ENCODE measurements at places on chromosomes 11 and 22.

DNA sequence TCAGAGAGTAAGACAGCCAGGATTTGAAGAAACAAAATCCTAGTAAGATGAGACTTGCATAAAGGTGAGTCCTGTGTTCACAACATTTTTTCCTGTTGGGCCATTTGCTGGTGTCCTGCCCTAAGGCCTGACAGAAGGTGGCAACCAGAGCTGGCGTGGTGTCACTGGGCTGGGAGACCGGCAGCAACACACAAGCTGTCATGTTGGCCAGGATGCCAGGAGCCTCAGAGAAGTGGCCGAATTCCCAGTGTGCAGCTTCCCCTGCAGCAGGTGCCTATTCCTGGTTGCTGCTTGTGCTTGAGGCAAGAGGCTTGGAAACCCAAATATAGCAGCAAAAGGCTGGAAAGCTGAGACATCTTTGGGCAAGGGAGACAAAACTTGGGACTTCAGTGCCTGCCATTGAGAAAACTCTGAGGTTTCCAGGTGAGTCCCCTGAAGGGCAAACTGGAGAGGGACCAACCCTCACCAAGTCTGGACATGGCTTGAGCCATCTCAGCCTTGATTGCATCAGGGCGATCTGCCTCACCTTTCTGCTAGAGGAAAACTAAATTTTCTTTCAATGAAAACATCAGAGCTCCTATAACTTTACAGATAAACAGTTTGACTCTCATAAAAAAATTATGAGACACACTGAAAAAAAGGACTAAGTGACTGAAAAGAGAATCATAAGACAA, 25.9 kb downstream of the ALG12 start:
- DNase-seq: no peak

- DNase-seq: no peak
Observed at GRCh38 chr11:128513915-128514681, 73.3 kb downstream of the ETS1 start.

DNA sequence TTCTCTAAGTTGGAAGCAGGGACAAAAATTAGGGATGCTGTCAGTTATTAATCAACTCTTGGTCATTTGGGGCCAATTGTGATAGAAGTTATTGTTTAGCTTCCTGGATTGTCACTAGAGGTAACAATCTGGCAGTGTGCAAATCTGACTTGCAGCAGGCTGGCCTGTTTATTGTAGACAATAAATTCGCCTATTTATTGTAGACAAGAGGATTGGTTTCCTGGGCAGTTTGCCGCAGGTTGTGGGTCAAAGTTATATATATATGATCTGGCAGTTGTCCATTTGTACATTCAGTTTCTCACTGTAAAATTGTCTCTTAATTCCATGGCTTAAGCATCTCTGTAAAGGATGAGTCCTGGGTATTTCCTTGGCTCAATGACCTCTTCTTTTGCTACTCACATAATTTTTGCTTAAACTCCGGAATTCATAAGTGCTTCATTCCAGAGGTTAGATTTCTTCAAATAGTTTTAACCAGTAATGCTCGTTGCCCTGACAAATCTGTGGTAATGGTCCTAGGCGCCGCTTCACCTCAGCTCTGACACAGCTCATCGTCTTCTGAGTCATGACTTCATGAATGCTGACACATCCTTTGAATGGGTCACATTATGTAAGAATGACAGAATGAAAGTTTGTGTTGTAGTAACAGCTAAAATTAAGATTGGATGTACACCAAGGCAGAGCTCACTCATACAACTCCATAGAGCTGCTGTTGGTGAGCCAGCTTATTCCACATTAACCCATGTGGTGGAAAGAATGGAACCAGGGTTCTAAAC, 7.8 kb upstream of the MMP3 start:
- DNase-seq: no peak

GRCh38 chr11:2382936-2383851, 6.1 kb downstream of the CD81 start:
- DNase-seq: no peak

DNA sequence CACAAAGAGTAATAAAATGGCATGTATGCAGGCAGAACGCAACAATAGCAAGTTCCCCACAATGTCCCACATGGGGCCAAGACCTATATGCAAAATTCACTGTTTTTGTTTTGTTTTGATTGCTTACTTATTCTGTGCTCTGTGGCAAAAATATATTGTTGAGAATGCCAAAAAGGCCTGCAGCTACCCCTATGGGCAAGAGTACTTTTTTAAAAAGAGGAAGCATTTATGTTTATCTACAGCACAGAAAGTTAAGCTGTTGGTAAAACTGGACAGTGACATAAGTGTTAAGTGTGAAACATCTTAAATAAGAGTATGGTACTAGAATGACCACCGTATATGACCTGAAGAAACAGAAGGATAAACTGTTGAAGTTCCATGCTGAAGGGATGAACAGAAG, 301.9 kb upstream of the ZC3H12C start:
- DNase-seq: no peak

DNA sequence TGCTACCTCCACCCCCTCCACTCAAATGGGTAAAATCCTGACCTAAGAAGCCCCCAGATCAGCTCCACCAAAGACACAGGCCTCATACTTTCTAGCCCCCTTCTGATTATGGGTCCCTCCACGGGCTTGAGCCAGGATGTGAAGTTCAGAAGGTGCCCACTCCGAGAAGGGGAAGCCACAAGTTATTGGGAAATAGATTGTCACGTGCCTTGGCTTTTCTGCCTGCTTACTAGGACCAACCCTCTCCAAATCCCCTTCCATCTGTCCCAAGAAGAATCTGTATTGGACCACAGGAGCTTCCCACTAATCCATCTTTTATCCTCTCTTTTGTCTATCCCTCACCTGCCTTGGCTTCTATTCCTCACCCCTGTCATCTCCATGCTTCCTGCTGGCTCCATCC, 3.0 kb upstream of the NRGN start:
- no peak for DNase-seq

DNA sequence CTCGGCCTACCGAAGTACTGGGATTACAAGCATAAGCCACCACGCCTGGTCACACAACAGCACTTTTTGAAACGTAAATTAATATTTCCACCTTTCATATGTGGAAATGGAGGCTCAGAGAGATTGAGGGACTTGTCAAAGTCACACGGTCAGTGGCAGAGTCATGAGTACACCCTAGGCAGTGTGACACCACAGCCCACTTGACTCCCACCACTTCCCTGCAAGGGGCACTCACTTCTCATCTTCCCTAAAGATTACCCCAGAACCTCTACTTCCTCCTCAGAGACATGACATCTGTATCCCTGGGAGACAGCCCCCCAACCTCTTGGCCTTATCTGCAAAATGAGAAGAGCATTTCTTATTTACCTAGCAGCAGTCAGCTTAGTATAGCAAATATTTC, 16.5 kb upstream of the MYOD1 start:
- no peak for DNase-seq

GRCh38 chr11:100472727-100473389, 214.2 kb upstream of the ARHGAP42 start:
- no peak for DNase-seq

DNA sequence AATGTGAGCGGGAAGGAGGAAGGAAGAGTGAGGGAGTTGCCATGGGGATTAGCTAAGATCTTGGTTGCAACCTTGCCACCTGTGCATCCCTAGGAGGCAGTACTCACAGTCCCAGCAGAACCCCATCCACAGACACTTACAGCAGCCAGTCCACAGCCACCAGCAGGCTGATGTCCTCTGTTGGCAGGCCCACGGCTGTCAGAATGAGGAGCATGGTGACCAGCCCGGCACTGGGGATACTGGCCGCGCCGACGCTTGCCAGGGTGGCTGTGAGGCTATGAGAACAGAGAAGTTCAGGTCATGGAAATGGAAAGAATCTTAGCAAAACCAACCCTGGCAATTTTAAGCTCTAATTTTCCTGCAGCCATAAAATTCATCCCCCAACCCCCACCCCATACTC, 138.6 kb downstream of the SLC1A2 start:
- DNase-seq: no peak

GRCh38 chr11:76443268-76443980, 1.4 kb upstream of the EMSY start:
- no peak for DNase-seq

- DNase-seq: no peak
Observed at GRCh38 chr11:94583866-94584500, 16.8 kb downstream of the PIWIL4 start.

DNA sequence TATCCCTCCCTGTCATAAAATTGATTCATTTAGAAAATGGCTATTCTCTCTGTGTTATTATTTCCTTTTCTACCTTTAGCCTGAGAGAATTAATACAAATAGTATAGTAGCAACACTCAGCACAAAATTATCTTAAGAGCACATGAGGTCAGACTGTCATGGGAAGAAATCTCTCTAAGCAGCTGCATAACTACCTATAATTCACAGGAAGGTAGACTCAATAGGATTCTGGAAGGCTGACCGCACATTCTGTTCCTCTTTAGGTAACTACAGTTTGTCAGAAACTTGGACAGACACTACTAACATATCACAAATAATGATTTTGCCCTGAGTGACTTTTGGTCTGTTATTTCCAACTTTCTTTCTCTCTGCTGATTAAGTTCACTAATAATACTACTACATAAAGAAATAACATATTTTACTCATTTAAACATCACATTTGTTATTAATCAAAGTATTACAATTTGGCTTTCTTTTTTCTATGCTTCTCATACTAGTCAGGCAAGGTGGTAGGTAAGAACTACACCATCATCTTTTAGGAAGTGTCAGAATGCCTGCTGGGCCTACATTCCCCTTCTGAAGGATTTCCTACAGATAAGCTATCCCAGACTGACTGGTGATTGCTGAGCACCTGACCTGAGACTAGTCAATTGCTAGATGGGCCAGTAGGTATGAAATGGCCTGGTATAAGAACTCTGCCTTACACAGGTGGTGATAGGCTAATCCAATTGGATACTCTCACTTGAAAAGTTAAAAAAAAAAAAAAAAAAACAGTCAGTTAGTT, 325.1 kb downstream of the DLG2 start:
- DNase-seq: no peak

GRCh38 chr11:126419801-126420697, 64.6 kb downstream of the ST3GAL4 start:
- DNase-seq: no peak

GRCh38 chr11:15113381-15113780, 1.3 kb upstream of the INSC start:
- no peak for DNase-seq

DNA sequence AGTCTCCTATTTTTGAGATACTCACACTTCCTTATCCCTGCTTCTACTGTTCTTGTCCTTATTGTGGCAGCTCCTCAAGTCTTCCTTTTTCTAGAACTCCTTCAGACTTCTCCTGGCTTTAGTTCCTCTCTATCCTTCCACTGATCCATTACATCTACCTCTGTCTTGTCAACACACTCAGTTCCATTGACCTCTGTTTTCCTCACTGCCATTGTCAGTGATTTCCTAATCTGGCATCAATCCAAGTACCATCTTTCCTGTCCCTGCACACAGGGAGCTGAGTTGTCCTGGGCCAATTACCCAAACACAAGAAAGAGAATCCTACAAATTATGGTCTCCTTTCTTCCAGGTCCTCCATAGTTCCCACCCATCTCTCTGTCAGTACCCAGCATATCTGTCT, 27.9 kb upstream of the RIC3 start:
- no peak for DNase-seq

DNA sequence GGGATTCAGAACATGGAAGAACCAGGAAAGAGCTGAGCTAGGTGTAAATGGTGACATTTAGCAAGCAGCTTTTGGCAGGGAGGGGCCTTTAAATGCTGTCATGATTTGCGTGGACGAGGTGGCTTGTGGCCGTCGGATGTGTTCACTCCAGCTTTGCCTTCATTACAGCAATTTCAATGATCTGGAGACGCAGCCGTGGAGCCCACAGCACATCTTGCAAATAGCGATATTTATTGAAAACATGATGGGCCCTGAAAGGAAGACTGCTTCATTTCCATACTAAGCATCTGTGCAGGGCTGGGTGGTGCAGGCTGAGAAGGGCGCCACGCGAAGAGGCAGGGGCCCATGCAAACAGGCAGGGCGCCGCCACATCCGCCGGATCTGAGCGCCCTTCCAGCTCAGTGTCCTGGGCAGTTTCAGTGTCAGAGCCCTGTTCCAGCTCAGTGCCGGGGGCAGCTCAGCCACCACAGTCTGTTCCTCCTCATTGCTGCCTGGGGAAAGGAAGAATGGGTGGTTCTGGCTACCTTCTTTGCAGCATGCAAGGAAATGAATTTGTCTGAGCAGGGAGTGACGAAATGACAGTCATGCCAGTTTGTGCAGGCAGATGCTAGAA, 111.1 kb upstream of the TTC12 start:
- DNase-seq: no peak

- no peak for DNase-seq
Observed at GRCh38 chr22:17576470-17576869, 13.2 kb downstream of the SLC25A18 start.

- DNase-seq: peak; percentile 31
Observed at GRCh38 chr11:124069429-124070401, 28.6 kb upstream of the OR10G7 start.

DNA sequence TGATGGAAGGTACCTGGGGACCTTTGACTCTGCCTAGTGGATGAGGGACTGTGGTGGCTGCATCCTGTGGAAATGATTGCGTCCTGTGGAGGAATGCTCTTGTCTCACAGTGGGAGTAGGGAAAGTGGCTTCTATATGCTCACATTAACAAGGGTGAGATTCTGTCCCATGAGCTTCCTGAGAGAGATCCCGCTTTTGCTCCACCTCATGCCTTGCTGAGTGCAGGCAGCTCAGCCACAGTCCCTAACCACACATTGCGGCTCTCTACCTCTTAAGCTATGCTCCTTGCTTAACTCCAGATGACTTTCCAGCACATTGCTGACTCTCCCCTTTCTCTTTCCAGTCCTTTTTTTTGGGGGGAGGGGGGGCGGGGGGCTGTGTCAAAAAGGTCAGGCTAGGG, 45.0 kb downstream of the TEAD1 start:
- DNase-seq: no peak

DNA sequence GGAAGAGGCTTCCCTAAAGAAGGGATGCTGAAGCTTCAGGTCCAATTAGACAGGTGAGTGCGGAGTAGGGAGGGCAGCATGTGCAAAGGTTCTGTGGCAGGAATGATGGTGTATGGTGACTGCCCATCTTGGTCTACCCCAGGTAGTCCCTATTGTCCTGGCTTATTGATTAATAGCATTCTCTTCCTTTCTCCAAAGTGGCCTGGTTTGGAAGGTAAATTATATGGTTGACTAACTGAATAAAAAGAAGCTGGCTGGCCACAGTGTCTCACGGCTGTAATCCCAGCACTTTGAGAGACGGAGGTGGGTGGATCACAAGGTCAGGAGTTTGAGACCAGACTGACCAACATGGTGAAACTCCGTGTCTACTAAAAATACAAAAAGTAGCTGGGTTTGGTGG, 230.5 kb downstream of the MIAT start:
- DNase-seq: no peak

Measured in stimulated activated CD8-positive, alpha-beta memory T cell treated with anti-CD3 and anti-CD28 coated beads, Interleukin-4, amount 100 ng/mL, for 24 hours (primary cell).